ENCODE measurements at places on chromosomes 4 and X.

- DNase-seq, result no peak
Observed at GRCh38 chr4:128286474-128287058, 1.0 kb downstream of the PGRMC2 start.

- DNase-seq, result no peak
Observed at GRCh38 chr4:569958-570667, 6.0 kb downstream of the TMEM271 start.

DNA sequence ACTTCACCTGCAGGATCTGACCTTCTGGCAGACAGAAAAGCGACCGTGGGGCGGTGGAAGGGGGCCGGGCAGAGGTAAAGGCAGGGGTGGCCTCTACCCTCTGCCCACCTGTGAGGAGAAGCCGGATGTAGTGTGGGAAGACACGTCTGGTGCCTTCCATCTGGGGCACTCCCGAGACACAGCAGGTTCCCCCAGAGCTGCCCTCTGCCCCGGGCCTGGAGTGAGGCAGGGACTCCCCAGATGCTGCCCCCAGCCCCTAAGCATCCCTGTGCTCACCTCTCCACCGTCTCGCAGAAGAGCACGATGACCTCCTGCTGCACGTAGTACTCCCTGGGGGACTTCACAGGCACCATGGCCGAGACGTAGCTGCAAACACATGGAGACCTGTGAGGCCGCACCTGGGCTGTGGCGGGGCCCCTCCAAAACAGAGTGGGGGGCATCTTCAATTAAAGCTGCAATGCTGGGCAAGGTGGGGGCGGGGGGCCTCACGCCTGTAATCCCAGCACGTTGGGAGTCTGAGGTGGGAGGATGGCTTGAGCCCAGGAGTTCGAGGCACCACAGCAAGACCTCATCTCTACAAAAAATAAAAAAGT, 75.3 kb upstream of the MXD4 start:
- DNase-seq, result no peak

- no peak for DNase-seq
Observed at GRCh38 chr4:118270492-118270891, 82.3 kb downstream of the PRSS12 start.

- DNase-seq, result no peak
Observed at GRCh38 chrX:31260351-31260750, 188.5 kb upstream of the FTHL17 start.

- DNase-seq, result no peak
Observed at GRCh38 chrX:22041907-22042530, 9.9 kb downstream of the PHEX start.

DNA sequence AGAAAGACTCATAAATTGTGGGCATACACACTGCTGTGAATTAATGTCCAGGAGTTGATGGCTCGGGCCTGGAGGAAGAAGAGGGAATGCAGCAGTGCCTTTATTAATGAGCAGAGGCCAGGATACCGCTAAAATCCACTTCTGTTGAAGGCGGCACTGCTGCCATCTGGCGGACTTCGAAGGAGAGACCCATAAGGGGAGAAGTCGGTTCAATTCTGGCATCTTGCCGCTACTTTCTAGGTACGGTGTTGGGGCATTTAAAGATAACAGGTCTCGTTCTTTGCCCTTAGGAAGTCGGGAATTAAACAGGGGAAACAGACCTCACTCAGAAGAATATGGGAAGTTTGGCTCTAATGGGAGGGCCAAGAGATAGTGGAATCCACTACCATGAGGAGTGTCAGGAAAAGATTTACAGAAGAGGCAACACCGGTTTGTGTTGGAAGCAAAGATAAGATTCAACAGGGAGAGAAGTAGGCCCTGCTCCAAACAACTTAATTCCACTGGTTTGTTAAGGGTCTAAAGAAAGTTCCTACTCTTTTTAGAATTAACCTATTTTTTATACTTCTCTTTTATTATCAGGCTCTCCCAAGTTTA, 133.6 kb upstream of the GIMD1 start:
- peak; percentile 32 for DNase-seq

GRCh38 chrX:37752936-37753335, 26.9 kb upstream of the CYBB start:
- no peak for DNase-seq

- no peak for DNase-seq
Observed at GRCh38 chrX:25048178-25048577, 32.4 kb upstream of the ARX start.

DNA sequence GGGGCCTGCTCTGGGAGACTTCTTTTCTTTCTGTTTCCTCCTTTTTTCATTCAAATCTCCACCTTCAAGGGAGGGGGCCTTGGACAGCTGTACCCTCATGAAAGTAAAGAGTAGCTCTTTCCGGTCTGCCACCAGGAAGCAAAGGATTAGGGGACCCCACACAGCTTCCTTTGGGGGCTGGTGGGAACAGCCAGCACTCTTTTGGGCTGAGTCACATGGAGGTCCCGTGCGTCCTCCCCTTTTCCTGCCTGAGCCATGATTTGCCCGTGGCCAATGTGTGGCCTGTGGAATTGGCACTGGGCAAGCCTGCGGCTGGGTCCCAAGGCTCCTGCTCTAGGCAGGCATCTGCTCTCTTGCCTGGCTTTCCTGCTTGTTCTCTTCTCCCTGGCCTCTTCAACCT, 65.5 kb downstream of the FHDC1 start:
- DNase-seq, result no peak

GRCh38 chrX:77342004-77342403, 105.2 kb upstream of the FGF16 start:
- no peak for DNase-seq

- DNase-seq, result no peak
Observed at GRCh38 chr4:176837169-176837895, 44.6 kb upstream of the VEGFC start.

- no peak for DNase-seq
Observed at GRCh38 chrX:96376266-96376665, 308.4 kb upstream of the DIAPH2 start.

DNA sequence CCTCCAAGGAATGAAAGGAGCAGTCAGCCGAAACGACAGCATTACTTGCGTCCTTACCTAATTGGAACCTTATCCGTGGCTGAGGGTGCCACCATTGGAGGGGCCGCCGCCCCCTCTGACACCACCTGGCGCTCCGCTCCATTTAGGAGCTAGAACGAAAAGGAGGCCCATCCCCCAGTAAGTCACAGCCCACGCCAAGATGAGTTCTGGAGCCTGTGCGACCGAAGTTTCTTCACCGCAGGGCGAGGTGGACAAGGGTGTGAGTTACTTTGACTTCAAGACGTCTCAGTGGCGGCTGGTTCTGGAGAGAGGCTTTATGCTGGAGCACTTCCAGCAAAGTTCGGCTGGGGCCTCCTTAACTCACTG, 729 bp upstream of the IRF2 start:
- DNase-seq, result peak; percentile 27

GRCh38 chr4:174255786-174256185, 27.7 kb downstream of the FBXO8 start:
- no peak for DNase-seq

DNA sequence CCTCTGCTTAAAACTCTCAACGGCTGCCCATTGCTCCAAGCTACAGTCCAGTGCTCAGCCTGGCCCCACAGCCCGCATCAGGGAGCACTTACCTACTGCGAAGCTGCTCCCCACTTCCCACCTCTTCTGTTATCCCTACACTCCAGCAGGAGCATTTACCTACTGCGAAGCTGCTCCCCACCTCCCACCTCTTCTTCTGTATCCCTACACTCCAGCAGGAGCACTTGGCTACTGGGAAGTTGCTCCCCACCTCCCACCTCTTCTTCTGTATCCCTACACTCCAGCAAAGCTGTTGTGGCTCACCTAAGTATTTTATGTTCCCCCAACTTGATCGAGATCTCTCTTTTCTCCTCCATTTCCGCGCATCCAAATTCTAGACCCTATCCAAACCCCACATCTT, 563.3 kb upstream of the ZFP42 start:
- no peak for DNase-seq

GRCh38 chr4:36088542-36088941, 155.8 kb downstream of the ARAP2 start:
- no peak for DNase-seq

DNA sequence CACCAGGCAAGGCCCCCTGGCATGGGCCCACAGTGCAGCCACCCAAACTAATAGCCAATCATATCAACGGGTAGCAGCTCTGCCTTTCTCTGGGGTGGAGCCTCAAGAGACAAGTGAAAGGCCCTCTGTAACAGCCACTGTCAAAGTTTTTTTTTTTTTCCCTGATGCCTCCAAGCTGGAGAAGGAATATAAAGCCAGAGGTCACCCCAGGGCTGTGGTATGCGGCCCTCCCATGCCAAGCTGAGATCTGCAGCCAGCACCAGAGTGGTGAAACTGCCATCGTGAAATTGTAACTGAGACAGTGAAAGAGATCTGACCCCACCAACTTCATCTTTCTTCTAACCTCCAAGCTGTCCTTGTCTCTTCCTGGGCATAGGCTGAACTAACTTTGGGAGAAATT, 407.0 kb downstream of the KLHL4 start:
- no peak for DNase-seq

DNA sequence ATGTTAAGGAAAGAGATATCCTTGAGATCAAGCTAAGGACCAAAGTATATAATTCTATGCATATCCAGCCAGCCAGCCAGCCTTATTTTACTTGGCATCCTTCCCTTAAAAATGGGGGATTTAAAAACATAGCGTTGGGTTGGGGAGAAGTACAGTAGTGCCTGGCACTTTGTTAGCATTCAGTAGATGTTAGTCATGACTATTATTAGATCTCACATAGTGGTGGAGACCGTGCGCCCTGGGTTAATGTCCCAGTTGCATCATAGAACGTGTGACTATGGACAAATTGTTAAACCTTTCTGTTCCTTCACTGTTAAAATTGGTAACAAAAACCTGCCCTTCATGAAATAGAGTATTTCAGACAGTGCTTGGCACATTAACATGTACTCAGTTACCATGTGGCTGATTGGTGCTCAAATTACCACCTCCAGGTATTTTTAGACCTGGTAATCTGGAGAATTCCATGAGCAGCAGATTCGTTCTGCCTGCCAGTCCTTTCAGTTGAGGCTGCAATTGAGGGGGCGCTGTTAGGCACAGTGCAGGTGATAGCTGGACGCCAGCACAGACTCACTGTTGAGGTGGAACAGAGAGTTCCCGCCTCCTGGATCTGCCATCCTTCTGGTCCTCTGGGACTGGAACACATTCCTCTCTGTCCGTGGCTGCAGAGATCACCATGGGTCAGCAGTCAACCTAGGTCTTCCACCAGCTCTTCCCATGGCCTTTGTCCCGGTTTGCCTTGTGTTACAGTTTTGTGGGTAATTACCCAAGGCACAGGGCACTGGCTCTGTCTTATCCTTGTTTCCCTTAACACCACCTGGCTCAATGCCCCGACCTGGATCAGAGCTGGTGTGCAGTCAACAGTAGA, 31.7 kb downstream of the RBBP7 start:
- DNase-seq, result no peak

DNA sequence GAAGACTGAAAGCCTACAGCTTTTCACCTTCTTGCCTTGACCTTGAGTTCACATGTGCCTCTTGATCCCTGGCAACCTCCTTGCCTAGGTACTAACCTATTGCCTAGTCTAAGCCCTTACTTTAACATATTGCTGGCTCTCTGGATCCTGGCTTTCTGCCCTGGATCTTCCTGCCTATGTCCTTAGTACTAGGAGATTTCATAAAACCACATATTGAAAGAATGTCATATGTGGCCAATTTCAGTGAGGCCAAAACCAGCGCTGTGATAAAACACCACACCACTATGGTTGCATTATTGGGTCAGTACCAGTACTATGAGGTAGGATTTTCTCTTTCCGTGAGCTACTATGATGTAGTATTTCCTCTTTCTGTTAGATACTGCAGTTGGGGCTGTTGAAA, 80.4 kb downstream of the CT47B1 start:
- no peak for DNase-seq

GRCh38 chr4:952881-953573, 20.3 kb downstream of the DGKQ start:
- DNase-seq, result no peak

DNA sequence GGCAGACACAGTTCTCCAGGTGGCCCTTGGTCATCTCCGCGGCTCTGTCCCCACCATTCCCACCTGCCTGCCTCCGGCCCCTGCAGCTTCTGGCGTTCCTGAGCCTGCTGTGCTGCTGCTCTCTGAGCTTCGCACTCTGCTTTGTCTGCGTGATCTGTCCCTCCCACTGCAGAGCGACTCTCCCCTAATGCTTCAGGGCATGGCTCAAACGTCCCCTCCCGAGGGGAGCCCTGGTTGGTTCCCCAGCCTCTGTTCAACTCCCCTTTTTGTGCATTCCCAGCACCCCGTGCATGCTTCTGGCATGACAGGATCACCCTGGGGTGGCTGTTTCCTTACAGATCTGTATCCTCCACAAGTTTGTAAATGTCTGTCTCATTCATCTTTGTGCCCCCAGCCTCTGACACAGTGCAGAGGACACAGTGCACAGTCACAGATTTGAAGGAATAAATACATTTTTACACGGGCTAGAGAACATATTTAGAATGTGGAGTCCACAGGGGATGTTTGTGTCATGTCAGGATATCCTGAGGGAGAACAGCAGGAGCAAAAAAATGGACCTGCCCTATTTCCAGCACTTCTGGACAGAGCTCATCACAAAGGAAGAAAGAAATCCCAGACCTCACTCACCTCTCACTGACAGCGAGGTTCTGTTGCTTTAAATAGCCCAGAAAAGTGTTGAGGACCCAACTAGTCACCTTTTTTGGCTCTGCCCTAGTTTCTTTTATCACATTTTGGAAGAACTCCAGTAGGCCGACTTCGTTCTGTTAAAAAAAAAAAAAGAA, 72.6 kb downstream of the GATB start:
- DNase-seq, result no peak

- no peak for DNase-seq
Observed at GRCh38 chr4:140686796-140687195, 69.4 kb downstream of the TBC1D9 start.

DNA sequence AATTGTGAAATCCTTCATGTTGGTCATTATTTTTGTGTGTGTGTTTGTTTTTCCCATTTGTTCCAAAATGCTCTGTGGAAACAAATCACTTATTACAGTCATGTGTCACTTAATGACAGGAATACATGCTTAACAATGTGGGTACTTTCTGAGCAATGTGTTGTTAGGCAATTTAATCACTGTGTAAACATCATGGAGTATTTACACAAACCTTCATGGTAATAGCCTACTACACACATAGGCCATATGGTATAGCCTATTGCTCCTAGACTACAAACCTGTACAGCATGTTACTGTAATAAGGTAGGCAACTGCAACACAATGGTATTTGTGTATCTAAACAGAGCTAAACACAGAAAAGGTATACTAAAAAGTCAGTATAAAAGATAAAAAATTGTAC, 388.9 kb upstream of the PPP1R2C start:
- no peak for DNase-seq

GRCh38 chr4:169116270-169116901, 106.3 kb upstream of the CBR4 start:
- peak; percentile 15 for DNase-seq

GRCh38 chr4:26780539-26780938, 80.1 kb upstream of the STIM2 start:
- DNase-seq, result no peak

GRCh38 chrX:22037225-22037624, 5.1 kb downstream of the PHEX start:
- DNase-seq, result no peak

Measured in posterior cingulate gyrus (tissue), 11 donors.